Esophagus muscularis mucosa (tissue), 4 donors: ENCODE measurements at places on chromosomes 7 and 10. TPM values are rescaled to one million over a fixed set of nuclear protein-coding genes. Genes with fewer than 3 reads are reported as not detected.

Gene ZP3
- total RNA-seq: 1.0 TPM

Gene PLPP4
- 2.1 TPM for total RNA-seq

Gene TDRD1
- 0.42 TPM for total RNA-seq

Gene FBXL13
- 0.83 TPM for total RNA-seq

Gene SDK1
- 7.8 TPM for total RNA-seq

Gene MACC1
- under 0.01 TPM for total RNA-seq

Gene AGAP5
- total RNA-seq: 2.9 TPM

Gene PPP1R17
- not detected for total RNA-seq

Gene HUS1
- total RNA-seq: 15.6 TPM

Gene DMBT1
- 0.63 TPM for total RNA-seq

Gene HABP2
- not detected for total RNA-seq

Gene NRCAM
- total RNA-seq: 5.2 TPM

Gene ZMYND11
- 136 TPM for total RNA-seq

Gene HTR7
- 0.39 TPM for total RNA-seq

Gene CTAGE8
- not detected for total RNA-seq

Gene NUTM2A
- total RNA-seq: 3.5 TPM

Gene IDI1
- total RNA-seq: 22.4 TPM

Gene C10orf105
- total RNA-seq: 0.11 TPM

Gene PSMG3
- total RNA-seq: 33.2 TPM

Gene FBH1
- total RNA-seq: 93.0 TPM

Gene ITPRID1
- total RNA-seq: not detected

Gene GNAI1
- total RNA-seq: 66.8 TPM

Gene AQP1
- 362 TPM for total RNA-seq

Gene ANXA8L1
- not detected for total RNA-seq

Gene FEZF1
- not detected for total RNA-seq

Gene GPR85
- not detected for total RNA-seq

Gene ZNF800
- 26.6 TPM for total RNA-seq

Gene BLNK
- total RNA-seq: 0.86 TPM

Gene VPS37D
- total RNA-seq: 7.1 TPM

Gene NODAL
- not detected for total RNA-seq

Gene CHST12
- 24.0 TPM for total RNA-seq

Gene ZFAND2A
- 27.5 TPM for total RNA-seq

Gene OPN1SW
- total RNA-seq: not detected

Gene TRAPPC14
- total RNA-seq: 8.8 TPM

Gene ENO4
- 0.17 TPM for total RNA-seq

Gene CRYGN
- total RNA-seq: under 0.01 TPM

Gene SLC26A4
- 1.2 TPM for total RNA-seq

Gene ZNF777
- 10.3 TPM for total RNA-seq

Gene CHRM2
- 16.0 TPM for total RNA-seq

Gene CLRN3
- not detected for total RNA-seq

Gene ERVW-1
- total RNA-seq: not detected

Gene DNAH11
- 8.7 TPM for total RNA-seq

Gene UROS
- 34.0 TPM for total RNA-seq

Gene PDK4
- 467 TPM for total RNA-seq

Gene SPAM1
- total RNA-seq: not detected

Gene GDF10
- total RNA-seq: 27.0 TPM

Gene COL13A1
- 2.0 TPM for total RNA-seq

Gene EN2
- not detected for total RNA-seq

Gene TMEM26
- 0.17 TPM for total RNA-seq

Gene NPY4R2
- not detected for total RNA-seq

Gene KCNIP2
- 1.7 TPM for total RNA-seq

Gene PGAM2
- total RNA-seq: 1.8 TPM

Gene SMO
- 18.7 TPM for total RNA-seq

Gene RTKN2
- 0.42 TPM for total RNA-seq

Gene FIGNL1
- 3.9 TPM for total RNA-seq

Gene ZNF138
- total RNA-seq: 3.6 TPM
